ENCODE measurements at places on chromosomes 16 and 17.

GRCh38 chr16:81608523-81609209, 164.1 kb downstream of the CMIP start:
- no peak for DNase-seq

- no peak for DNase-seq
Measured at GRCh38 chr16:89890200-89890599, 16.8 kb downstream of the TCF25 start.

- no peak for DNase-seq
Measured at GRCh38 chr16:70579648-70580630, 56.3 kb downstream of the SF3B3 start.

- DNase-seq, result no peak
Measured at GRCh38 chr17:75228847-75229246, 23.4 kb downstream of the NUP85 start.

- DNase-seq, result no peak
Measured at GRCh38 chr16:13150181-13150885, 248.9 kb downstream of the SHISA9 start.

GRCh38 chr17:28001149-28001548, 41.3 kb upstream of the NLK start:
- no peak for DNase-seq

GRCh38 chr17:57902800-57903759, 52.1 kb downstream of the CUEDC1 start:
- no peak for DNase-seq

DNA sequence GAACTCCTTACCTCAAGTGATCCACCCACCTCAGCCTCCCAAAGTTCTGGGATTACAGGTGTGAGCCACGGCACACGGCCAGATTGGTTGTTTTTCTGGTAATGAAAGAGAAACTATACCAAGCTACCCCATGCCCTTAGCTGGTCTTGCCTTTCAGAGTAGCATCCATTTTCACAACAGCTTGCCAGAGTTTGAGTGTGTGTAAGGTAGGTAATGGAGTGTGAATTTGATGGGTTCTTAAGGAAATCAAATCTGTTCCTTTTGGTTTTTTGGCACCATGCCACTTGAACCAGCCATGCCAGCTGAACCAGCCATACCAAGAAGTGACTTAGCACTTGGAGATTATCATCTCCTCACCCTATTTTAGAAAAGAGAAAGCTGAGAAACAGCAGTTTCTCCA, 5.1 kb downstream of the CALCOCO2 start:
- DNase-seq, result no peak

- DNase-seq, result no peak
Measured at GRCh38 chr16:68592466-68593337, 52.4 kb upstream of the CDH3 start.

GRCh38 chr17:58605470-58605869, 86.4 kb downstream of the TEX14 start:
- DNase-seq, result no peak

DNA sequence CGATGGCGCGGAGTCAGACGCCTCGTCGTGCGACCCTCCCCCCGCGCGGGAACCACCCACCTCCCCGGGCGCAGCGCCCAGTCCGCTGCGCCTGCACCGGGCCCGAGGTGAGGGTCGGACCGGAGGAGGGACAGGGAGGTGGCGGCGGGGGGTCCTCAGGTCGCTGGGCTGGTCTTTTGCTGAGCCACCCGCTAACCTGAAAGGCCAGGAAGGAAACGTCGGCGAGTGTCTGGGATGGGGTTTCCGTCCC, 4.9 kb downstream of the TBX2 start:
- DNase-seq, result no peak

- no peak for DNase-seq
Measured at GRCh38 chr16:57500578-57501111, 14.4 kb upstream of the DOK4 start.

GRCh38 chr17:70173681-70174080, 4.3 kb downstream of the KCNJ2 start:
- DNase-seq, result no peak

- no peak for DNase-seq
Measured at GRCh38 chr17:50871364-50871763, 5.2 kb upstream of the TOB1 start.

DNA sequence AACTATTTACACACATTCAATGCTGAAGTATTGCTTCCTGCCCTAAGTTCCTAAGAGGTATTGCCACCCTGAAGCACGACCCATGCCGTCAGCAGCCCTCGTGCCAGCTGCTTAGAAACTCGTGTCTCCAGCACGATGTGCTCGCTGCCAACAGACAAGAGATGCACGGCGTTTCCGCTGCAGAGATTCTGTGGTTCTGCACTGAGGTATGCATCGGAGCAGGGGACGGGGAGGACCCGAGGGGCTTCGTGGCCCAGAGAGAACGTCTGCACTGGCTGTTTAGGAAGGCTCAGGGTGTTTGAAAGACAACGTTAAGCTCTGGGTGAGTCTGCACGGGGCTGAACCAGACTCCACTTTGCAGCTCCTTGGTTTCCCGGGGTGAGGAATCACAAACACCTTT, 82.7 kb upstream of the CREBBP start:
- no peak for DNase-seq

DNA sequence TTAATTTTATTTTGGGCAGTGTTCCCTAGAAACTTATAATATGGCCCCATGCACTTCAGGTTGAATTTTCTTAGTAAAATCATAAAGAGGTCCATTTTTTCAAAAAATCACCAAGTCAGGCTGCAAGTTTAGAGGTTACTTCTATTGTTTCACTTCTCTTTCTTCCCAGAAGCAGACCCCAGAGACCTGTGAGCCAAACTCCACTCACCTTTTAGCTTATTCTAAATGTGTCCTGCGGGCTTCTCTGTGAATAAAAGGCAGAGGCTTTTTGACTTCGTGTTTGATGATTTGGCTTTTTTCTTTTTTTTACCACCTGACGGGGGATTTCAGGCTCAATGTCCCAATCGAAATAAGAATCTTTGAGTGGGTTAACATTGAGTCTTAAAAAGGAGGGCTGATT, 7.4 kb downstream of the PRKCB start:
- no peak for DNase-seq

GRCh38 chr17:2929881-2930533, 133.4 kb downstream of the OR1D5 start:
- DNase-seq, result peak; percentile 64

DNA sequence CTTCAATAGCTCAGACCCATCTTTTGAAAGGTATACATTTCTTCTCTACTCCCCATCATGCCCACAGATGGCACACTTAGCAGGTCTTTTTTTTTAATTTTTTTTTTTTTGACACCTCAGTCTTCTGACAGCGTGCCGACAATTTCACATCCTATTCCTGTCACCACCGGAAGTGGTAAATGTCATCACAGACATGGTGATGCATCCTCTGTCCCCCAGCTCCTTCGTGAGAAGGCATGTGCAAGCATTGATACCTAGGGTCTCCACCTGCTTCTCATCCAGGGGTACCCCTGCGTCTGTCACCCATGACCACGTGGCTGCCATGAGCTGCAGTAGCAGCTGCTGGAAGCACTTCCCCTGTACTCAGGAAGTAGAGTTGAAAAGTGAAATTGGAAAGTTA, 35.6 kb downstream of the ELAC2 start:
- DNase-seq, result no peak

- DNase-seq, result no peak
Measured at GRCh38 chr16:80894091-80894490, 89.7 kb upstream of the CDYL2 start.

DNA sequence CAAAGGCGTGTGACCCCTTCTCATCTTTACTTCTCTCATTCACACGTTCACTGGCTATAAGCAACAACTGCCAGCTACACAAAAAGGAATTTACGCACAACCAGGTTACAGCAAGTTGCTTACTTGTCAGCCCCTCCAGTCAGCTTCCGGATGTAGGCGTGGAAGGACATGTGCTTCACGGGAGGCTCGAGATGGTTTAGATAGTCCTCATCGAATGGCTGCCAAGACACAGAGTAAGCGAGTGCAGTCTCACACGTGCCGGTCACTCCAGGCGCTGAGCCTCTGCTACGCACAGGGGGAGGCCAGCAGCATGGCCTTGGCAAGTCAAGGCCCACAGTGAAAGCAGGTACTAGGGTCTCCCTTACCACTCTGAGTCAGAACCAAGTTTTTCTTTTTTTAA, 28.3 kb downstream of the NPLOC4 start:
- no peak for DNase-seq

DNA sequence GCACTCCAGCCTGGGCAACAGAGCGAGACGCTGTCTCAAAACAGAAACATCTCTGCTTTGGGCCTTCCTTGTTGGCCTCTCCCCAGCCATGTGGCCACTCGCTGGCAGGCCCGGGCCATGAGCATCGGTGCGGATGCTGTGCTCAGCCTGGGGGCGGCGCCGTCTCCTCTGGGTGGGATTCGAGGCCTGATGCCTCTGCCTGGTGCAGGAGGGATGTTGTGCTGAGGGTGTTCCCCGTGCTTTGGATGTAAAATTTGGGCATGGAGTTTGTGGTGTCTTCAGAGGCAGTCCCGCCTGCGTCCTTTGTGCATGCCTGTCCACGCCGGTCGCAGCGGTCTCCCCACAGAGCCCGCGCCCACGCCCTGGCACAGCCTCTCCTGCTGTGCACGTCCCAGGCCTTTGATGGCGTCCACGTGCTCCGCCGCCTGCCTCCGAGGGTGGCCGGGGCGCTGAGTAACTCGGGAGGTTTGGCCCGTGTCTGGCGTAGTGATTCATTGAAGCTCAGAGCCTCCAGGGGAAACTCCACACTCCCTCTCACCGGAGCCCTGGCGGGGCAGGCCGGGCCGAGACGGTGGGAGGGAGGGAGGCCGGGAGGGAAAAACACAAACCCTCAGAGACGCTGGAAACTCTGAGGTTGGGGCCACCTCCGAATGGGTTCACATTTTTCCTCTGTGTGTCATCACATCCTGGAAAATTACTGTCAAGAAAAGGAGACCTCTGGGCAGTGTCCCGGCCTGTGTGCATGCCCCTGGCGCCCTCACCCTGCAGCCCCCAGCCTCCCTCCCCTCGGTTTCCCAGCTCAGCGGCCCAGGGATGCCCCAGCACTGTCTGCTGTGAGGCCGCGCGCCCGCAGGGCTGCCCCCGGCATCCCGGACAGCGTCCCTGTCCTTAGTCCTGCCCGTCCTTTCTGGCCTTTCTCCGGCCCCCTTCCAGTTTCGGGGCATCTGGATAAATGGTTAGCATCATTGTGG, 19.0 kb downstream of the CENPX start:
- DNase-seq, result no peak

DNA sequence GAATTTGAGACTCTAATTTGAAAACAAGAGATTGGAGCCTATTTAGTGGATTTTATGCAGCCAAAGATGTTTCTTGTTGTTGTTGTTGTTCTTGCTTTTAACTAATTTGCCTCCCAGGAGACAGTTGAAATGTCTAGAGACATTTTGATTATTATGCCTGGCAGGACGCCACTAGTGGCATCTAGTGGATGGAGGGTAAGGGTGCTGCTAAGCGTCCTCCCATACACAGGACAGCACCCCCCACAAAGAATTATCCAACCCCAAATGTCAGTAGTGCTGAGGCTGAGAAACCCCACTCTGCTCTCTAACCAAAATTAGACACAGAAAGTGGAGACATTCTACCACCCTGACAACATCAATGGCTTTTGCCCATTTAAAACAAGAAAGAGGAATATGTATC, 15.4 kb upstream of the HSBP1 start:
- DNase-seq, result no peak

DNA sequence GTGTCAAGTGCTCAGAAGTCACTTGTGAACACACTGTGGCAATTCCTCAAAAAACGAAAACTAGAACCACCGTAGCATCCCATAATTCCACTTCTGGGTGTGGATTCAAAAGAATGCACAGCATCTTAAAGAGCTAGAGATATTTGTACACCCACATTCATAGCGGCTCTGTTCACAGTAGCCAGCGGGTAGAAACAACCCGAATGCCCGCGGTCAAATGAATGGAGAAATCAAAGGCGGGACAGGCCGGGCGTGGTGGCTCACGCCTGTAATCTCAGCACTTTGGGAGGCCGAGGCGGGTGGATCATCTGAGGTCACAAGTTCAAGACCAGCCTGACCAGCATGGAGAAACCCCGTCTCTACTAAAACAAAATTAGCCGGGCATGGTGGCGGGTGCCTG, 337.5 kb downstream of the SEC14L1 start:
- DNase-seq, result no peak

- DNase-seq, result no peak
Measured at GRCh38 chr16:4514606-4515005, 24.0 kb downstream of the CDIP1 start.

DNA sequence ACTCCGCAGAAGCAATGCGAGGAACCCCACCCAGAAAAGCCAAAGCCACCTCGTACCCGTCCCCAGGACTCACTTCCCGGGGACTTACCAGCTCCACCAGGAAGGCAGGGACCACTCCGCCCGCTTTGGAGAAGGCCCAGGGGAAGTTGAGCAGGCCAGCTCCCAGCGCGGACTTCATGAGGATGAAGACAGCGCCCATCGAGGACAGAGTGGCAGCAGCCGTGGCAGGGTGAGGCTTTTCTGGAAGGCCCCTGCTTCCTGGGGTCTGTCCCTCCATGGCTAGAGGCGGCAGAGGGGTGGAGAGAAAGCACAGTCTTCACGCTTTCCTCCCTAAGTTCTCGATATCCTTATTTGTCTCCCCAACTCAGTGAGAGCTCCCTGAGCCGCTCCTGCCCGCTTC, 714 bp downstream of the SLC38A8 start:
- no peak for DNase-seq

DNA sequence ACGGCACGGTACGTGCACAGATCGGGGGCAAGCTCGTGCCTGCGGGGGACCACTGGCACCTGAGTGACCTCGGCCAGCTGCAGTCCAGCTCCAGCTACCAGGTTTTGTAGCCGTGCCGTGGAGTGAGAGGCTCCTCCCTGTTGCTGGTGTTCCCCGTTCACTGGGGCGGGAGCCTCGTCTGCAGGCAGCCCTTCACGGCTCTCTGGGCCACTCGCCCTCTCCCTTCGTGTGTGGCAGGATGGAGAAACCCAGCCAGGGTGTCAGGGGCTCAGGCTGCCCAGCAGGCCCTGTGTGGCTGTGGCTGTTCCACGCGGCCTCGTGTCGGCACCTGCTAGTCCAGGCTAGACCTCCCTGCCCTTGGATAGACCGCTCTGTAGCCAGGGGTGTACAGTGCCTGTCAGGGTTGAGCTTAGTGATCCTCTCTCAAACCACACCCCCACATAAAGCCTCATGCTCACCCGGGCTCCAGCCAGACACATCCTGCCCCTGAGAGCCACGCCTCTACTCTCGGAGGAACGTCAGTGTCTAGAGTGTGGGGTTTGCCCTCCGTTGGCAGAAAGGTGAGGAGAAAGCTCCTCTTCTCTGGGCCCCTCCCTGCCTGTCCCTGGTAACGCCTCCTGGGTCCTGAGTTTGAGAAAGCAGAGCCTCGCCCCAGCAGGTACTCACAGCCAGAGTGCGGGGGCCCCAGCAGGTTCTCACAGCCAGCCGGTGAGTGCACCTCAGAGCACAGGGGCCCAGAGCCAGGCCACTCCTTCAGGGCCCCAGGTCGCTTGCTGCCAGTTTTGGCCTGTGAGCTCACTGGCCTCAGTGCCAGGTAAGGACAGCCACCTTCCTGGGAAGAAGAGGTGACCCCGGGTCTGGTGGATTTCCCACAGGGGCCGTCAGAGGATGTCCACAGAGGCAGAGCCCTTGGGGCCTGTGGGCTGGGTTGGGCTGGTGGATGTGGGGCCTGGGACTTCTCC, 27.7 kb downstream of the NME3 start:
- no peak for DNase-seq

DNA sequence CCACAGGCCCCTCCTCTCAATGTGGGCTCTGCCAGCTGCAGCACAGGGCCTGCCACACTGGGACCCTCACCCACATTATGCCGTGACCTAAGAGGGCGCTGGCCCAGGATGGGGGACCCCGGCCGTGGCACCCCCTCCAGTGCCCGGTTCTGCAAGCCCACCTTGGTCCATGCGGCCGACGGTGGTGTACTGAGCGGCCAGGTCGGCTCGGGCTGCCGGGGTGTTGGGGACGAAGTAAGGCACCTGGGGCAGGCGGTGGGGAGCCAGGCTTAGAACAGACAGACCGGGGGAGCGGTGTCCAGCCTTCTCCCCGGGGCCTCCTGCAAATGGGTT, 6.5 kb downstream of the SGSH start:
- no peak for DNase-seq

All from neuronal stem cell (in vitro differentiated cells).